ENCODE measurements at places on chromosomes 7 and 10. TPM values are rescaled to one million over a fixed set of nuclear protein-coding genes. Genes with fewer than 3 reads are reported as not detected.

AOC1 gene
- 0.16 TPM for total RNA-seq

C10orf90 gene
- total RNA-seq: not detected

ACSM6 gene
- total RNA-seq: 0.13 TPM

NPC1L1 gene
- total RNA-seq: not detected

P4HA1 gene
- total RNA-seq: 53.8 TPM

CNNM1 gene
- 1.2 TPM for total RNA-seq

TMEM130 gene
- 0.20 TPM for total RNA-seq

TMEM176B gene
- 22.4 TPM for total RNA-seq

EBF3 gene
- total RNA-seq: 0.11 TPM

FAM25C gene
- total RNA-seq: not detected

GPR15LG gene
- total RNA-seq: not detected

GPC2 gene
- total RNA-seq: 21.3 TPM

ACTL6B gene
- total RNA-seq: 29.4 TPM

LRRC18 gene
- not detected for total RNA-seq

C10orf105 gene
- 7.2 TPM for total RNA-seq

GPR37 gene
- total RNA-seq: 23.3 TPM

SAMD9L gene
- 68.1 TPM for total RNA-seq

KIAA1549 gene
- 12.5 TPM for total RNA-seq

NPSR1 gene
- total RNA-seq: not detected

NME8 gene
- total RNA-seq: not detected

MOGAT3 gene
- total RNA-seq: not detected

UPK3BL2 gene
- 1.0 TPM for total RNA-seq

DGKI gene
- 0.08 TPM for total RNA-seq

BTBD16 gene
- not detected for total RNA-seq

PAXIP1 gene
- total RNA-seq: 6.6 TPM

CRHR2 gene
- 0.29 TPM for total RNA-seq

TCAF2 gene
- total RNA-seq: 0.35 TPM

INPP5A gene
- total RNA-seq: 13.2 TPM

TMEM72 gene
- total RNA-seq: 0.68 TPM

FRG2B gene
- not detected for total RNA-seq

HMX2 gene
- total RNA-seq: 0.54 TPM

ERVW-1 gene
- total RNA-seq: 2.5 TPM

TMEM184A gene
- 1.7 TPM for total RNA-seq

OGDHL gene
- total RNA-seq: 12.9 TPM

FAM20C gene
- 21.6 TPM for total RNA-seq

FOXP2 gene
- total RNA-seq: 7.9 TPM

TMEM229A gene
- total RNA-seq: 0.64 TPM

ASB4 gene
- total RNA-seq: not detected

Data from motor neuron (in vitro differentiated cells).